ENCODE measurements at places on chromosomes 12 and 14.

GRCh38 chr12:6573001-6573400 lies 4.9 kb upstream of the NOP2 start:
- no peak for DNase-seq

- DNase-seq, result no peak
These were observed 819.0 kb downstream of the NRXN3 start for GRCh38 chr14:78989221-78989620.

- DNase-seq, result peak; percentile 53
These were observed 830 bp downstream of the PPP4R3A start for GRCh38 chr14:91509083-91509877.

GRCh38 chr12:132640936-132641335 lies 22.4 kb downstream of the P2RX2 start:
- no peak for DNase-seq

DNA sequence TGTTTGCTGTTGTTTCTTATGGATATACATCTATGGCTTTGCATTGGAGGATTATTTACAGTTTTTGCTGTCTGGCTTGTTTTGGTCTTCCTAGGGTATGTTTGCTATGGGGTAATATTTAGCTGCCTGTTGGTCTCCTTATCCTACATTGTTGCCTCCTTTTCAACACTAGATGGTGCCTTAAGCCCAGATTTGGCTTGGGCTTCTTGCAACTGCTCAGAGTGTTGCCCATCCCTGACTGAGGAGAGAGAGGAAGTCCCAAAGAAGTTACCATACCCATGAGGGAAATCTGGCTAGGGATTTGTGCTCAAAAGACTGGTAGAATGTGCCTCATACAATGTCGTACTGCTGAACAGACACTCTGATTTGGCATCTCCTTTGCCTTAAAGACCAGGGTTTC lies 94.6 kb upstream of the MUCL1 start:
- DNase-seq, result no peak

DNA sequence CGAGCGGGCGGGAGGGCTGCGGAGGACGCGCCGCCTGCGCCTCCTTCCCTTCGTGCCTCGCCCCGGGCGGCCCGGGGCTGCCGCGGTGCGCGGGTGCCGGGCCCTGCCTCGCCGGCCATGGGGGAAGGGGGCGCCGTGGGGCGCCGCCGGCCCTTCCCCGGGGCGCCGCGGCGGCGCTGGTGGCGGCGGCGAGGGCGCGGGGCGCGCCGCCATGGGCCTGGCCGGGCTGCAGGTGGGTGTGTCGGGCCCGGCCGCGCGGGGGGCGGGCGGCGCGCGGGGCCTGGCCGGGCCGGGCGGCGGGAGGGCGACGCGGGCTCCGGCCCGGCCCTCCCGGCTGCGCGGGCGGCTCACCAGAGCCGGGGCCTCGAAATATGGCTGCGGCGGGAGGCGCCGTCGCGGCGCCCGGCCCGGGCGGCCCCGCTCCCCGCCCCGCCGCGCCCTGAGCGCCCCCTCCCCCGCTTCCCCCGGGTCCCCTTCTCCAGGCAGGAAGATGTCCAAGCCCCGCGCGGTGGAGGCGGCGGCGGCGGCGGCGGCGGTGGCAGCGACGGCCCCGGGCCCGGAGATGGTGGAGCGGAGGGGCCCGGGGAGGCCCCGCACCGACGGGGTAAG lies 5.1 kb downstream of the KMT5A start:
- DNase-seq, result no peak

GRCh38 chr12:96093543-96094196 lies 58.3 kb upstream of the LTA4H start:
- no peak for DNase-seq

DNA sequence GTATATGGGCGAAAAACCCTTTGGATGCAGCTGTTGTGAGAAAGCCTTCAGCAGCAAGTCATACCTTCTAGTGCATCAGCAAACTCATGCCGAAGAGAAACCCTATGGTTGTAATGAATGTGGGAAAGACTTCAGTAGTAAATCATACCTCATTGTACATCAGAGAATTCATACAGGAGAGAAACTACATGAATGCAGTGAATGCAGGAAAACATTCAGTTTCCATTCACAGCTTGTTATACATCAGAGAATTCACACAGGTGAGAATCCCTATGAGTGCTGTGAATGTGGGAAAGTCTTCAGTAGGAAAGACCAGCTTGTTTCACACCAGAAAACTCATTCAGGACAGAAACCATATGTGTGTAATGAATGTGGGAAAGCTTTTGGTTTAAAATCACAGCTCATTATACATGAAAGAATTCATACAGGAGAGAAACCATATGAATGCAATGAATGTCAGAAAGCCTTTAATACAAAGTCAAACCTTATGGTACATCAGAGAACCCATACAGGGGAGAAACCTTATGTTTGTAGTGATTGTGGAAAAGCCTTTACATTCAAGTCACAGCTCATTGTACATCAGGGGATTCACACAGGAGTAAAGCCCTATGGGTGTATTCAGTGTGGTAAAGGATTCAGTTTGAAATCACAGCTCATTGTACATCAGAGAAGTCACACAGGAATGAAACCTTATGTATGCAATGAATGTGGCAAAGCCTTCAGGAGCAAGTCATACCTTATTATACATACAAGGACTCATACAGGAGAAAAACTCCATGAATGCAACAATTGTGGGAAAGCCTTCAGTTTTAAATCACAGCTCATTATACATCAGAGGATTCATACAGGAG lies 21.4 kb downstream of the ZNF268 start:
- DNase-seq, result no peak

DNA sequence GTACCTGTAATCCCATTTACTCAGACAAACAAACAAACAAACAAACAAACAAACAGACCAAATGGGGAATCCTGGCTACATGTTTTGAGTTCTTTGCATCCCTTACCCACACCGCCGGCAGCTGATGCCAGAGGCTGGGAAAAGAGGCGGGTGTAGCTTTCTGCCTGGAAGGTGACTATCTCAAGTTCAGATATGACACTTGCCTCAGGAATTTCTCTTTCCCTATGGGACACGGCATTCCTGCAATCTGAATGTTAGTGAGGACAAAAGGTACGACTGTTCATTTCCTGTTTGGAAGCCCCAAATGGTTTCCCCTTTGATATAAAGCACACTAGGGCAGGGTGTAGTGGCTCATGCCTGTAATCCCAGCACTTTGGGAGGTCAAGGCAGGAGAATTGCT lies 2.9 kb downstream of the MYL2 start:
- no peak for DNase-seq

DNA sequence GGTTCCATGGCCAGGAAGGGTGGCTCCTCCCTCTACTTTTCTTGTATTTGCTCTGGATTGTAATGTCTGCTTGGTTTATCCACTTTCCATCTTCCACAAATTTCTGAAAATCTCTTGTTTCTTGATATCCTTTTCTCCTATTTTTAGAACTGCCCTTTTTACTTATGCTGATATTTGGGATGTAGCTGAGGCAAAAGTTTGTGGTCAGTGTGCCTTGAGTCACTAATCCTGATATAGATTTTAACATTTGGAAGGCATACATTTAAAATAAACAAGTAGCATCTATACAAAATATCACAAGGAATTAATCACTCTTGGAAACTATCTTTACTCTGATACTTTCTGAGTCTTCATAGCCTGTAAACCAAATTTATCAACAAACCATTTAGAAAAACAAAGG lies 11.0 kb downstream of the GRIP1 start:
- no peak for DNase-seq

GRCh38 chr12:96233939-96234461 lies 39.8 kb downstream of the ELK3 start:
- DNase-seq, result no peak

DNA sequence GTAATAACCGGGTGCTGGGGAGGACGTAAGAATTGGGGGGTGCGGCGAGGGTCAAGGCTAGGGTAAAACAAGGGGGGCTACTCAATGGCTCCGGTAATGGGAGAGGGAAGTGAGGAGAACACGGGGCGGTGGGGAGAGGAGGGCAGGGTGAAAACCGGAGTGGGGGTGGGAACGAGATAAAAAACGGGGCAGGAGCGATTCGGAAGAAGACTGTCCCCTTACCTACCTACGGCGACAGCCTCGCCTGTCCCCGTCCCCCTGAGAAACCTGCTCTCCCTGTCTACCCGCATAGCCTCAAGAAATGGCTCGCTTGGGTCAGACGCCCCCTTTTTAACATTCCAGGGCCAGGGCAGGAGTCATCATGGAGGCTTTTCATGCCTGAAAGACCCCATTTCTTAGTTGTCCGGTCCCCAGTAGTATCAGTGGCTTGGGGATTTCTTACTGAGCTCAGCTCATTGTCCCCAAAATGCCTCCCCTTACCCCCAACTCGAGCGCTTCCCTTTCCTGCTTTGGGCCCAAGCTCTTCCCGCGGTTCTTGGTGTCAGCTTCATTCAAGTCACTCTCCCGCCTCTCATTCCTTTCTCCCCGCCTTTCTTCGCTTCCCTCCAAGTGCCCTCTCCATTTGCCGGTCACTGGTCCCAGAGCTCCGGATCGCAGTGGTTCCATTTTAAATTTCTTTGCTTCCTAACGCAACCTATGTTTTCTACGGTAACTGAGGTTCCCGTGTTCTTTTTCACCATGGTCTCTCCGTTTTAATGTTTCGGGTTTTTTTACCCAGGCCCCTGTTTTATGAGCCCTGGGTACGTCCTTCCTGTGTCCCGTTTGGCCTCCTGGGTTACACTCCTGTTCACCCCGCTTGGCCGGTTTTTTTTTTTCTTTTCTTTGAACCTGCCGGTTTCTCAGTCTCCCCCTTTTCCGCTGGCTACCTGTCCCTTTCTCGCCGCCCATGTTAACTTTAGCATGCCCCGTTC lies 1.2 kb upstream of the WSB2 start:
- no peak for DNase-seq

DNA sequence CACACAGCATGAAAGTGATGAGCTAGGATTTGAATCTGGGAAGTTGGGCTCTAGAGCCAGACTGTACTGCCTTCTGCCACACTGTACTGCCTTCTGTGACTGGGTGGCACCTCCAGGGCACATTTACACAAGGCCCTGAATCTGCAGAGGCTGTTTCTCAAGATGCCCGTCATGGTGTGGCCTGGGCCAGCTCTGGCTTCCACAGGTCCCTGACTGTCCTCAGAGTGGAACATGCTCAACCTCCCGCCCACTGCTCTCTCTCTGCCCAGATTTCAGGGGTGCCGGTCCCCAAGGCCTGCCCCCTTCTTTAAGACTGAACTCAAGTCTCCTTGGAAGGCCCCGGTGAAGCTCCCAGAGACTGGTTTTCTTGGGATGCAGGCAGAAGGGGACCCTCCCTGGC lies 50.2 kb downstream of the C14orf132 start:
- DNase-seq, result no peak

GRCh38 chr14:68000511-68000910 lies 180.9 kb downstream of the RAD51B start:
- DNase-seq, result no peak

DNA sequence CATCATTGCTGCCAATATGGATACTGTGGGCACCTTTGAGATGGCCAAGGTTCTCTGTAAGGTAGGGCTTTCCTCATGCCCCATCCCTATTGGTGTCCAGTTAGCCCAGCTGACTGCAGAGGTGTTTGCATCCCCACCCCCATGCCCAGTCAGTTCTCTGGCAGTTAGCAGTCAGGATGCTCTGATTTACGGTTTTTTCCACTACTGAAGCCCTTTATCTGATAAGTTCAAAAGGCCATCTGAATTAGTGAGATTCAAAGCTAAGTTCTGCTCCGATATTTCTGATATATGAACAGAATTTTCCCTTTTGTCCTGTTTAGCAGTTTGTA lies 773 bp downstream of the GMPR2 start:
- DNase-seq, result no peak

DNA sequence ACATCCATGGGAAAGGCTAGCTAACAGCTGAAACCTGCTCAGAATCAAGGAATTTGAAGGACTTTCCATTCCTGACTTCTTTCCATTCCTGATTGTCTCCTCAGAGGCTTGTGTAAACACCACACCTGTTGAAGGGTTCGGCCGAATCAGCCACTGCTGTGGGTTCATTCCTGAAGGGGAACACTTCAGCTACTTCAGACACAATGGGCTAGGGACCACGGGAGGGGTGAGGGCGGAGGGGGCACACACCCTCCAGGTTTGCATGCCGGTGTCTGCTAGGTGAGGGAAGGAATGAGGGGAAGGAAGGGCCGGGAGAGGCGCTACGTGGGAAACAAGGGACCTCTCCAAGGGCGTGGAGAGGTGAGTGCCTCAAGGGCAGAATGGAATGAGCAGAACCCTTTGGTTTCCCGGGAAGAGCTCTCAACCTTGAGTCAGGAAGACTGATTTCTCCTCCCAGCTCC lies 1.3 kb downstream of the GPRC5A start:
- DNase-seq, result no peak

DNA sequence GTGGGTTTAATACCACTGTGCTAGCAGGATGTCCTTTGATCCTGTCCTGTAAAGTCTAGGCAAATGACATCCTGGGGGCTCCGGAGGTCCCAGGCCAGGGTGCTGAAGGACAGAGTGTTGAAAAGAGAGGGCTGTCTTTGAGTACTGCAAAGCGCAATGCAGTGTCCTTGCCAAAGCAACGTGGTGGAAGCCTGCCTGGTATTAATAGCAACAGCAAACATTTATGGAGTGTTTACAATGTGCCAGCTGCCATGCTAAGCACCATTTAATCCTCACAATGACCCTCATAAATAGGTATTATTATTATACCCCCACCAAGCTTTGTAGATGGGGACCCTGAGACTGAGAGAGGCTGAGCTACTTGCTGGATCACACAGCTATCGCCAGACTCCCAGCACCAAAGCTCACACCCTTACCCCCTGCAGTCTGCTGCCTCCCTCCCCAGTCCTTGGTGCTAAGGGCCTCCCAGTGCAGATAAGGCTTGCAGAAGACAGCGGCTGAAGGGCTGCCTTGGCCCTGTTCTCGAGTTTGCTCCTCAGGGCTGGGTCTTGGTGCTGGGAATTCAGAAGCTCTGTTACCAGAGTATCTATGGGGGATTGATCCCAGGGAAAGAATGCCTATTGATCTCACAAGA lies 427.7 kb downstream of the FUT8 start:
- DNase-seq, result no peak

- no peak for DNase-seq
These were observed 148.8 kb downstream of the TMEM30B start for GRCh38 chr14:61132336-61132735.

GRCh38 chr14:34348592-34348991 lies 113.4 kb downstream of the SPTSSA start:
- DNase-seq, result no peak

DNA sequence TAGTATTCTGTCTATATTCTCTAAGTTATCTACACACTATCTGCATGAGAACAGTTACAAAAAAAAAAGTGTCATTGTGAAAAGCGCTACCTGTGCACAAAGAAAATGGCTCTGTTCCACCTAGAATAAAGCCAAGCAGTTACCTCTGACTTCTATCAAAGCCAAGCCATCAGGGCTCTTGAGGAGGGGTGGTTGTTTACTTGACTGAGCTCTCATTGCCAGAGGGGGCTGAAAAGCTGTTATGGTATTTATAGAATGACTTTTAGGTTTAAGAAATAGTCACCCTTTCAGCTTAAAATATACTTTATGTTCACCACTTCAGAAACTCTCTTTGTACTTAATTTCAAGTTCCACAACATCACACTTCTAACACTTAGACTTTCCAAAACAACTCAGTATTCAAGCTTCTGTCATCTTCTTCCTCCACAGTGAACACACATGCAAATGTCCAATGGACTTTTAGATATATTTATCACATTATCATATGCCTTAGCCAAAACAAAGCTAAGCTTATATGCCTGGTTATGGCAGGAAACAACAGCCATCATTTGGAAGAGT lies 7.5 kb downstream of the ITPR2 start:
- DNase-seq, result no peak
